NCI-H1417 (cell line): ENCODE measurements at places on chromosomes 5 and 9.

GRCh38 chr9:129803676-129804060, 684 bp downstream of the TOR1B start:
- DNase-seq: peak; percentile 69

DNA sequence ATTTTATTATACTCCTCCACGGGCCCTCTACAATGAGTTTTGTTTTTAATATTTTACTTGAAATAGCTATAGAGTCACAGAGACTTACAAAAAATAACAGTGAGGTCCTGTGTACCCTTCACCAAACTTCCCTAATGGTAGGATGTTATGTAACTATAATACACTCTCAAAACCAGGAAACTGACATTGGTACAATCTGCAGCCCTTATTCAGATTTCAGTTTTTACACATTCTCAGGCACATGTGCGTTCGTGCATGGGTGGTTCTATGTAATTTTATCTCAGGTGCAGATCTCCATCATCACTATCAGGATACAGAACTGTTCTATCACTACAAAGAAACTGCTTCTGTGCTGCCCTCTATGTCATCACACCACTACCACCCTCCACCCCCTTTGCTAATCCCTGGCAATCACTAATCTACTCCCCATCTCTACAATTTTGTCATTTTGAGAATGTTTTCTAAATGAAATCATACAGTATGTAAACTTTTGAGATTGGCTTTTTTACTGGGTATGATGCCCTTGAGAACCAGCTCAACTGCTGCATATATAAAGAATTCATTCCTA, 16.4 kb downstream of the RAB14 start:
- no peak for DNase-seq

GRCh38 chr5:146098047-146098446, 7.3 kb downstream of the PLAC8L1 start:
- DNase-seq: no peak

DNA sequence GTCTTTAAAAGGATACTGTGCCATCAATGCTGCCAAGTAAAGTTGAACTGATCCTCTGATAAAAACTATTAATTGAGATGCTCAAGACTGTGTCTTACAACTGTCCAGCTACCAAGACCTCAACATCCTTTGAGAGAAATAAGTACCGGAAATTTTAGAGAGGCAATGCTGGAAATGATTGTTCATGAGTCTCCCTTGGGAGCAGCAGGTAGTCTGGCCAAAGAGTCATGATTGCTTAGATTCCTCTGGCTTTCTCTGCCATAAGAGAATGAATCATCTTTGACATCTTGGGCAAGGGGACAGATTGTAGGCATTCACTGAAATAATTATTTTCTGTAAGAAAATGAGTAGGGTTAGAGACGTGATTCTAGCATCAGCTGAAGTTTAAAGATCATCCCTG, 466.6 kb upstream of the DAB2 start:
- DNase-seq: no peak

DNA sequence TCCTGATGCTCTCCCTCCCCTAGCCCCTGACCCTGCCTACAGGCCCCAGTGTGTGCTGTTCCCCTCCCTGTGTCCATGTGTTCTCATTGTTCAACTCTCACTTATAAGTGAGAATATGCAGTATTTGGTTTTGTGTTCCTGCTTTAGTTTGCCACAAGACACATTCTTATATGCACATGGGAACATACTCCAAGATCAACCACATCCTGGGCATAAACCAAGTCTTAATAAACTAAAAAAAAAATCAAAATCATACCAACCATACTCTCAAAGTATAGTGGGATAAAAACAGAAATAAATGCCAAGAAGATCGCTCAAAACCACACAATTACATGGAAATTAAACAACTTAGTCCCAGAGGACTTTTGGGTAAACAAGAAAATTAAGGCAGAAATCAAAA, 11.2 kb upstream of the ZCCHC9 start:
- no peak for DNase-seq

GRCh38 chr5:114174837-114175236, 187.0 kb upstream of the KCNN2 start:
- no peak for DNase-seq
